OCI-M1 (cell line): ENCODE measurements at places on chromosomes 13 and 19.

- no peak for DNase-seq
These were observed 83.4 kb downstream of the ATP8A2 start for GRCh38 chr13:25455146-25455545.

- DNase-seq = peak; percentile 82
These were observed 4.1 kb upstream of the CD79A start for GRCh38 chr19:41872775-41873647.

GRCh38 chr19:54952591-54953344, 5.4 kb upstream of the NLRP7 start:
- DNase-seq = no peak

DNA sequence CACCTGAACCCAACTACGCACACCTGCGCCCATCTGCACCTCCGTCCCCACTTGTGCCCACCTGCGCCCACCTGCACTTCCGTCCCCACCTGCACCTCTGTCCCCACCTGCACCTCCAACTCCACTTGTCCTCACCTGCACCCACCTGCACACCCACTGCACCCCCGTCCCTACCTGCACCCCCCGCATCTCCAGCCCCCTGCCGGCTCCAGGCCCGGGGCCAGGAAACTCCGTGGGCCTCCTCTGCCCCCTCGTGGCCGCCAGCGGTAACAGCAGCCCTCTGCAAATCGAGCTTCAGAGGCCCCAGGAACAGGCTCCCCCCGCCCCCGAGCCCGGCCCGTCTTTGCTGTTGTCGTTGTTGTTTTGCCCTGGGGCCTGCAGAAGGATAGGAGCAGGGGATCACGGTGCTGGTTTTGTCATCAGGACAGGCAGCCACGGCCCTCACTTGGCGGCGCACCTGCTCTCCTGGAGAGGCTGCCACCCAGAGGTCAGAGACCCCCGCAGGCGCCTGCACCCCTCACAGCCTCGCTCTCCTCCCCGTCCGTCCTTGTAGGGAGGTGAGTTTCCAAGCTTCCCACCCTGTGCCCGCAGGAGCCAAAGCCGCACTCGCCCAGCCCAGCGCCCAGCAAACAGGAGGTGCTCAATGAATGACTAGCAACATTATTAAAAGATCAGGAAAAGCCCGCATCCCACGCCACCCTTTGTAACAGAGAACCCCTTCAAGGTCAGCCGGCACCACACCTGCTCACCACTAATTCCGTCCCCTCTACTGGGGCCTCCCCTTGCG, 65.4 kb downstream of the GNG7 start:
- DNase-seq = peak; percentile 49

DNA sequence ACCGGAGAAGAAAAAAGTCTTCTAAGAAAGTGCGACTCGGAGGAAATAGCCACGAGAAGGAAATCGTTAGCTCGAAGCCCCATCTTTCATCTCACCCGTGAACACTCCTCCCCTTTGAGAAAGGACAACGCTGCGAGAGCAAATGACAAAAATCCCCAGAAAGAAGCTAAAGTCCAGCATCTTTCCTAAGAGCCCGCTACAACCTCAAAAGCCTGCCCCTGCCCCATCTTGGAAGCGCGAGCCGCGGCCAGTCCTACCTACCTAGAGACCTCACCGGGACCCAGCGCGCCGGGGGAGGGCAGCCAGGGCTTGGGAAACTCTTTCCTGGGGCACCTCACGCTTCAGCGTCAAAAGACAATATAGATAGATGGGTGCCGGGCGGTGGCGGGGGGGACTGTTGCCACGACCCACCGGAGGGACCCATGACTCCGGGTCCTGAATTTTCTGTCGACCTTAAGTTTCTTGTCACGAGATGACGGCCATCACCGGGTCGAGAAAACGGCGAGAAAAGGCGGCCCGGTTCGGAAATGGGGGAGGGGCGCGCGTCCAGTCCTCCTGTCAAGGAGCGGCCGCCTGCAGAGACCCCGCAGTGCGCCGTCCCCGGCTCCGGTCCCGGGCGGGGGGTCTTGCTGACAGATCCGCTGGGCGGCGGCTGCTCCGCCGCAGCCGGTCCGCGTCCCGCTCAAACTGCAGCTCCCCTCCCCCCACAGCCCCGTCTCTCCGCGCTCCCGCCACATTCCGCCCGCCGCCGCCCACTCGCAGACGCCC, 65.9 kb downstream of the KCNRG start:
- peak; percentile 82 for DNase-seq

GRCh38 chr19:34269968-34270621, 15.7 kb downstream of the GARRE1 start:
- DNase-seq = peak; percentile 61

DNA sequence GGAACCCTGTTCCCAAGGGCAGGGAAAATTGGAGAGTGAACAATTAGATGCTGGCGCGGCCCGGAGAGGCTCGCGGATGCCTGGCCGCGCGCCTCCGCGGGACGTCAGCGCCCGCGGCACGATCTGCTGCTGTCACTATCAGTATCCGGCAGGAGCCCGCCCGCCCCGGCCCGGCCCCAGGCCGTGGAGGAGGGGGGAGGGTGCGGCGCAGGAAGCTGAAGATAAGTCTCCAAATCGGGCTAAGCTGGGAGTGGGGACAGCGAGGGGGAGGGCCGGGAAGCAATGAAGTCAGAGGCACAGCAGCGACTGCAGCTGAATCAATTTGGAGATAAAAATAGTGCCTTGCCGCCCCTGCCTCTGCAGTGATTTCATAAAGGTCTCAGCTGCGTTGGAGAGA, 441.5 kb upstream of the KLF12 start:
- peak; percentile 93 for DNase-seq
